Retina (tissue), 1 donor: ENCODE measurements at places on chromosomes 7 and 10.

DNA sequence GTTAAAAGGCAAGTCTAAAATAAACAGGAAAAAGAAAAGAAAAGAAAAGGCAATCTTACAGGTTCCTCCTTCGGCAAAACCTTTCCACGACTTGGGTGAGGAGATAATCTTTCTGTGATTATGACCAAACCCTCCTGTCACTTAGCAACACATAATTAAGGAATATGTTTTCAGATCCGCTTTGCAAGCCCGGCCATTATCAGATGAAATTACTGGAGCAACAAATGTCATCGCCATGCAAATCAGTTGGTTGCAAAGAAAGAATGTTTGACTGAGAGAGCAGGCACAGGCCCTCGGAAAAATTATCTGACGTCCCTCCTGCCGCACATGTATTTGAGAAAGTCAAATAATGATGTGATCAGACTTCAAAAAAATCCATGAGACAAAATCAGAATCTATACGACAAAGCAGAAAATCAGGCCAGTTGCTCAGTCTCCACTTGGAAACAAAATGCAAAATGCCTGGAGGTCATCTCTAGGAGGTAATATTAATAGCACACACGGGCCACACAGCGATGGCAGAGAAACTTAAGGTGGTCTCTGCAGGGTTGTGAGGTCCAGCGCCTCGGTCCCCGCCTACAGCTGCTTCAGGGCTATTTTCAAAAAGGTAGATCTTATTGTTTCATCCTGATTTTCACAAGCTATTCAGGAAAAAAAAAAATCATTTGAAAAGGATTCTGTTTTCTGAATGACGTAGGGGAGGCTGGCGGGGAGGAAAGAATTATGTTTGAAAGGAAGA lies 82.7 kb downstream of the ZRANB1 start:
- DNase-seq, result peak; percentile 55

DNA sequence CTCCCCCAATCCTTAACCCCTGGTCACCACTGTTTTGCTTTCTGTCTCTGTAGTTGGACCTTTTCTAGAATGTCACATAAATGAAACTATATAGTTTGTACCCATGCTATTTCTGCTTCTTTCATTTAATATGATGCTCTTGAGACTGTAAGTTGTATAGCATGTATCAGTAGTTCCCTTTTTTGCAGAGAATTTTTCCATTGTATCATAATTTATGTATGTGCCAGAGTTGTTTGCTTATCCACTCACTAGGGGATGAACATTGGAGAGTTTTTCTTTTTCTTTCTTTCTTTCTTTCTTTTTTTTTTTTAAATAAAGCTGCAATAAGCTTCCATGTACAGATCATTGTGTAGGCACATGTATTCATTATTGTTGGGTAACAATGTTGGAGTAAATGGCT lies 544.8 kb downstream of the CNTNAP2 start:
- no peak for DNase-seq

DNA sequence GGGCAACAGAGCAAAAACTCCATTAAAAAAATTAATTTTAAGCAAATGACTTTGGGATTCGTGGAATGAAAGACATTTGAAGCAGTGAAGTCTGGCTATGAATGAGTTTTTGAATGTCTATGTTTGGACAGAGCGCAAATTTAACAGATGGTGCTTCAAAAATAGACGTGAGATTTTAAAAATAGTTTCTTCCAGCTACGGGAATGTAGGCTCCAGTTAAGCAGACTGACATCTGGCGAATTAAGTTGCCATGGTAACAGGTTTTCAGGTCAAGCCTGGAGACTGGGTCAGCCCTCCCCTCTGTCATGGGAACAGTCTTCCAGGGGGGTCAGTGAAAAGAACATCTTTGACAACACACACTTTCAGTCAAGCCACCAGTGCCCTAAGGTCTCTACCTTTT lies 62.0 kb downstream of the MYOF start:
- DNase-seq, result peak; percentile 60

DNA sequence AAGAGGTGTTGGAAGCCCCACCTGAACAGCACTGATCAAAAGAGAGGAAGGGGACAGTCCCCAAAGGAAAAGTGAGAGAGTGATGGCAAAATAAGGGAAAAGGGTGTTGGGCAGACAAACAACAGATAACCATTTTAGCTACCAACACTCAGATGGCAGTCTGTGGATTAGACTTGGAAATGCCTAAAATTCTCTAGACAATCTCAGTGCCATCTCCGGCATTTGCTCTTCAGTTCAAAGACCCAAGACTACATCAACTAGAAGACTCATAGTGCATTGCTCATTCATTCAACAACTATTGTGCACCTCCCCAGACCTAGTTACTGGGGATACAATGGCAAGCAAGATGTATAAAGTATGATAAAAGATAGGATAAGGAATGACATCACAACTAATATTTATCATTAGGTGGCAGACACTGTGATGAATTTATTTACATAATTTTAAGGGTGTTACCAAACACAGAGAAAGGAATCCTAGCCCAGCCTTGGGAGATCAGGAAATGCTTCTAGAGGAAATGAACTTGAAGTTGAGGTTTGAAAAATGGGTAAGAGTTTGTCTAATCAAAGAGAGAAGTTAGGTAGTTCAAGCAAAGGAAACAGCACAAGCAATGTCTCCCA lies 109.3 kb upstream of the ARID5B start:
- DNase-seq, result no peak

DNA sequence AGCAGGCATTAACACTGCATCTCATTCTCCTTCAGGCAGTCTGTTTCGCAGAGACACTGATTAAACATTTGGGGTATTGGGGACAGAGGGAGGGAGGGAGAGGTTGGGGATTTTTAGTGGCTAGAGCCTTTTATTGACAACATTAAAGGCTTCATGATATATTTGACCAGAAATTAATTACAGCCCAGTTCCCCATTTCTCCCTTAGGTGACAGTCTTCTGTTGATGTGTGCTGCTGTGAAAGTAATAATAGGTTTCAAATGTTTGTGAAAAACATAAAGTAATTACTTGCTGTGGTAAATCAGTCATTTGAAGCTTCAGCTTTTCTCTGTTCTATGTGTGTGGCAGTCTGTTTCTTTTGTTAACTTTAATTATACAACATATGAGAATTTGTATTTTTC lies 105.3 kb upstream of the LRGUK start:
- DNase-seq, result no peak

DNA sequence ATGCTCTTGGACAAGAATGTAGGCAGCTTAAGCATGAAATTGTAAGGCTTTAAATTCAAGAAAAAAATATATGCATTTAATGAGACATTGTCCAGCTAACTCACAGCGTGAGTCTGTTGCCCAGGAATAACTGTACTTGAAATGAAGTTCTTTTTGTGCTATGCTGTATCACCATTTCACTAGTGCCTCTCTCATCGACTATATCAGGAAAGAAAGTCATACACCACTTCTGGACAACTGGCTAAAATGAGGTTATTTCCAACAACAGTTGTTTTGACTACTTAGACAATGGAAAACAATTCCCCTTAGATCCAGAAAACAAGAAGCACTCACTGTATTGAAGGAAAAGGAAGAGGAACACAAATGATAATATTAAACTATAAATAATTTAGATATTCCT lies 251.8 kb downstream of the CRPPA start:
- DNase-seq, result no peak

DNA sequence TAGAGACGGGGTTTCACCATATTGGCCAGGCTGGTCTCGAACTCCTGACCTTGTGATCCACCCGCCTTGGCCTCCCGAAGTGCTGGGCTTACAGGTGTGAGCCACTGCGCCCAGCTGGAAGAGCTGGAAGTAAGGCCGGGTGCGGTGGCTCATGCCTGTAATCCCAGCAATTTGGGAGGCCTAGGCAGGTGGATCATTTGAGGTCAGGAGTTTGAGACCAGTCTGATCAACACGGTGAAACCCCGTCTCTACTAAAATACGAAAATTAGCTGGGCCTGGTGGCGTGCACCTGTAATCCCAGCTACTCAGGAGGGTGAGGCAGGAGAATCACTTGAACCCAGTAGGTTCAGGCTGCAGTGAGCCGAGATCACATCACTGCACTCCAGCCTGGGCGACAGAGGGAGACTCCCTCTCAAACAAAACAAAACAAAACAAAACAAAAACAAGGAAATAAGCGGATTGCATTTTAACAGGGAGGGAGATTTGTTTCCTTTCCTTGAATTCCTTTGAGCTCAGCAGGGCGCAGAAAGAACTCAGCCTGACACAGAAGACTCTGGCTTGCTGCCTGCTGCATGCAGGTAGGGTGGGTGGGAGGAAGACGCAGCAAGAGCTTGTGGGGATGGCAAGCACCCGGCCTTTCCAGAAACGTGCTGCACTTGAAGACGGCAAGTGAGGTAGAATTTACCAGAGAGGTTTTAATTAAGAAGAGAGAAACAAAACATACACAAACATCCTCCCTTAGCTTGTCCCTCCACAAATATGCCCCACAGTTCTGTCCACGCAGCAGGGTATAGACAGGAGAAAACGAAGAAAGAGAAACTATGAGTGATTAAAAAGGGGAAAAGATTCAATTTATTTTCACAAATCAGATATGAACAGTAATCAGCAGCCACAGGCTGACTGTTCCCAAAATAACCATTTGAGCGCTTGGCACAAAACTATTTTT lies 148.0 kb downstream of the RNF216 start:
- DNase-seq, result peak; percentile 27

DNA sequence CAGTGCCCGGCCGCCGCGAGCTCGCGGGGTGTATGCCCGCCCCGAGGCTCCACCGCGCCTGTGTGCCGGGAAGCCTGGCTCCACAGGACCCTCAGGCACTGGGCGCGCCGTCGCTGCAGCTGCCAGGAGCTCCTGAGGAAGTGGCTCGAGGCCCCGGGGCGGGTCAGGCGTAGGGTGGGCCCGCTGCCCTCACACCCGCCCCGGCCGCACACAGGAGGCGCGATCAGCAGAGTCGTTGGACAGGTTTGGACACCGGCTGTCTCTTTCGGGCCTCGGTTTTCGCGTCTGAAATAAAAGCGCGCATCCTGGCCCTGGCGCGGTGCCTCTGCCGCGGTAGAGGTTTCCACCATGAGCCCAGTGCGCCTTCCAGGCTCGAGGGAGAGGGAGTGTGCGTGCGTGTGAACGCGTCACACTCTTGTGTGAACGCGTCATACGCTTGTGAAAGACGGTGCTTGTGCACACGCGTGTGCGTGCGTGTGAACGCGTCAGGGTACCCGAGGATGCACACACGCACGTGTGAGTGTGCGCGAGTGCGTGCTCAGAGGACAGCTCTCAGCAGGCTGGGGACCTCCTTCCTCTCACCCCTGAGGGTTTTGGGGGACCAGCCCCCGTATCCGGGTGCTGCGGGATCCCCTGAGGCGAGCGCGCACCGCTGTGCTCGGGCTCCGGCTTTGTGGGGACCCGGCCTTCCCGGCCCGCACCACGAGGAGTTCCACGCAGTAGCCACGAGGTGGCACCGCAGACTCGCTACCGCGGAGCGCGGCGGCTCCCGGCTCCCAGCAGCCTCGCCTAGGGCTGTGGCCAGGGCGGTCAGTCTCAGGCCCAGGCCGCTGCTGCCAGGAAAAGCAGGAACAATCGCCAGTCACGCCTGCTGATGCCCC lies 83.8 kb downstream of the BMS1 start:
- DNase-seq, result peak; percentile 92

DNA sequence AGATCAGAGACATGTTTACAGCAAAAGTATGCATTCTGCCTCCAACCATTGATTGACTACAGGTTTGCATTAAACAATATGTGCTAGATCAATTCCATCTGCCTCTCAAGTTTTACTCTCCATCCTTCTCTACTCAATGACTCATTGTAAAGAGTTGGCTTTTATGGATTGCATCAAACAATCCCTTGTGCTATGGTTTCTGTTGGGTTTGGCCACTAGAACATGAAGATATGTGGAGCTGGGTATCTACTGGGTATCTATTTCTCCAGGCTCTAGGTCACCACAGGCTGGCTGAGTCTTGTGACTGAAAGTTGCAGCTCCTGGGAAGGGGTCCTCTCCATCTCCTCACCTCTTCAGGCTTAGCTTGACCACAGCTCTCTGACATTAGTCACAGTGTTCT lies 204.7 kb downstream of the DGKI start:
- DNase-seq, result no peak

DNA sequence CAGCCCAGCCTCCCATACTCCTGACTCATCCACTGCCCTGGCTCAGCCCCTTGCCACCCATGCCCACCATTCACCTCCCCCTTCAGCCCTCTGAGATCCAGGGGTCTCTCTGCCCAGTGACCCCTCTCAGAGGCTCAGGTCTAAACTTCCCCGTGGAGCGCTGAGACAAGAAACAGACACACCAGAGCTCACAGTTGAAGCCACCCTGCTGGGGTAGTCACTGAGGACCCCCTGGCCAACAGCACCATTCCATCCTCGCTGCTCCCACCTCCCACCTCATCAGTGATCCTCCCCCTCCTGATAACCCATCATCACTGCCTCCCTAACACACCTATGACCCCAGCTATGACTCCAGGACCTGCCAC lies 100.7 kb downstream of the GRID1 start:
- no peak for DNase-seq

DNA sequence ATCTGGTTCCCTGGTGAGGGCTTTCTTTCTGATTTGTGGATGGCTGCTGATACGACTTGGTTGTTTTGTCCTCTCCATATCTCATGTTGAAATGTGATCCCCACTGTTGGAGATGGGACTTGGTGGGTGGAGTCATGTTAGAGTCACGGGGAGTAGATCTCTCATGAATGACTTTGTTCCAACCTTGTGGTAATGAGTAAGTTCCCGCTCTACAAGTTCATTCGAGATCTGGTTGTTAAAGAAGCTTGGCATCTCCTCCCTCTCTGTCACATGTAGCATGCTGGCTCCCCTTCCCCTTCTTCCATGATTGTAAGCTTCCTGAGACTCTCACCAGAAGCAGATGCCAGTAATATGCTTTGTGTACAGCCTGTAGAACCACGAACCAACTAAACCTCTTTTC lies 37.1 kb upstream of the NXPH1 start:
- no peak for DNase-seq

DNA sequence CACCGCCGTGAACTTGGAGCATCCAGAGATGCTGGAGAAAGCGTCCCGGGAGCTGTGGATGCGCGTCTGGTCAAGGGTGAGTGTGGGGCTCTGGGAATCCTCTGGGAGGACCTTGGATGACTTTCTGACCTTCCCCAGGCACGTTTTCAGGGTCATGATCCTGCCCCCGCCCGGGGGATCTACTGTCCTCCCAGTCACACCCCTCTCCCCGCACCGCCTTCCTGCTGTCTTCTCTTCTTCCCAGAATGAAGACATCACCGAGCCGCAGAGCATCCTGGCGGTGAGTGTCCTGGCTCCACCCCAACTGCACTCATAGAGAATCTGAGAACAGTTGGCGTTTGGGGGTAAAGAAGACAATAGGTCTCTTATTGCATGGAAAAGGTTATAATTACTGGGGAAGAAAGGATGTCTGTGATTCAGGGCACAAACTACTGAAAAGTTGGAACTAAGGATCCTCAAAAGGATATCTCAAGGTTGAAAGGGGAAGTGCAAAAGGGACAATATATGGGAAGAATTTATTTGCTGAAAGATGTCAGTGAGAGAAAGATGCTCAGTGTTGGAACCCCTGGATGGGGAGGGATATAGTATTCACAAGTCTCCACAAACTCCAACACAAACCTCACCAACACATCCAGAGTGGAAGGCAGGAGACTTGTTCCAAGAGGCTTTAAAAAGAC lies 1.9 kb downstream of the GSTK1 start:
- DNase-seq, result no peak
